ENCODE measurements at places on chromosomes 1 and 21. TPM values are rescaled to one million over a fixed set of nuclear protein-coding genes. Genes with fewer than 3 reads are reported as not detected.

SH3D21 gene
- total RNA-seq, result 8.6 TPM

MARK1 gene
- 3.6 TPM for total RNA-seq

EFNA4 gene
- total RNA-seq, result 8.1 TPM

NBPF4 gene
- total RNA-seq, result not detected

AKR7A3 gene
- total RNA-seq, result 9.4 TPM

FHAD1 gene
- 45.8 TPM for total RNA-seq

PTCH2 gene
- 1.0 TPM for total RNA-seq

KCNE2 gene
- total RNA-seq, result not detected

ACTN2 gene
- total RNA-seq, result 1.4 TPM
